ENCODE measurements at places on chromosomes 7 and 10. TPM values are rescaled to one million over a fixed set of nuclear protein-coding genes. Genes with fewer than 3 reads are reported as not detected.

GRCh38 chr10:90930971-90931871 lies 10.3 kb upstream of the ANKRD1 start:
- no peak for DNase-seq

DNA sequence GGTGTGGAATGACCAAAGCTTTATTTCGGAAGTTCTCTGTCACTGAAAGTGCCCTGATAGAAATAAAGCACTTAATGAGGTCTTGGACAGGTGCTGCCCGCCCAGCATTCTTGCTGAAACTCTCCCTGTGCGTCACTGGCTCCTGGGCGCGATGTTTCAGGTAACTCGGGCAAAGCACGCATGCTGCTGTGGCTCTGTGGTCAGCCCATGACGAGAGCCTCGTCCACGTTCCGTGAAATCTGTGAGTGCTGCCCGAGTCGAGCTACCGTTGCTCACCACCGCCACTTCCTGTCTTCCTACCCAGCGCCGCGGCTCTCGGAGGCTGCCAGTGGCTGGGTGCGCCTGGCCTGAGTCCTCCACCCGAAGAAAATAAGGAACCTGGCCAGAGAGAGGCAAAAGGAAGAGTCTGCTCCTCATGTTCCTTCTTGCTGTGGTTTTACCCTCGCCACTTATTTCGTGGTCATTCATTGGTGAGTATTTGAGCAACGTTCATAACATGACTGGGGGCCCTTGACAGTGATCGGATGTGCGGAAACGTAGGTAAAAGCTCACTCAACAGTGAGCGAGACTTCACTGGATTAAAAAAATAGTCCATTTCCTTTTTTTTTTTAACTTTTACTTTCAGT lies 95.5 kb downstream of the MAP3K8 start:
- no peak for DNase-seq

Gene PAPOLB
- not detected for total RNA-seq

DNA sequence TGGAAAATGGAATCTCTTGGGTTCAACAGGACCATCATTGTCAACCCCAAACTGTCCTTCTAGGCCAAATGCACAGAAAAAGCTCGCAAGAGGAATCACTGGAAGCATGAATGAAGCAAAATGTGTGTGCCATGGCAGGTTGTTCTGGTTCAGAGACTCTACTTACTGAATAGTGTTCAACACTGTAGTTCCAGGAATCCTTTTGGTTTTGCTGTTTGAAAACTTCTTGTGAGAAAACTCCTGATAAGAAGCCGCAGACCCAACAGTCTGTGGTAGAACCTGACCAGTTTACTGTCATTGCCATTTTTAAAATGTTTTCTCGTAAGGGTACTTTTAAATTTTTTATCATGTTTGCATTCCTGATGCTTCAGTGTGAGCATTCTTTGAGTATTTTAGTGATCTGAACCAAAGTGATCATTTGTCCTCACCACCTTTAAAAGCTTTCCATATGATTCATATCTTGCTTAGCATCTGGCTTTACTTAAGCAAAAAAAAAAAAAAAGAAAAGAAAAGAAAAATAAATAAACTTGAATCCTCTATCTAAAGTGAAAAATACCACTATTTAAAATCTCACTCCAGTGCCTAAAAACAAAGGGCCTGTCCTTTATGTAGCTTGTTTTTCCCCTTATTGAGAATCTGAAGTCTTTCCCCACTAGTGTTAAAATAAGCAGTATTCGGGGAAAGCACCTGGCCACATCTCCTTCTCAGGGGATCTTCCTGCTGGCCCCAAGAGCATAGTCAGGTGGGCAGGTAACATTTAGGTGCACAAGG lies 92.4 kb downstream of the WNT2 start:
- no peak for DNase-seq

- DNase-seq, result no peak
Measured at GRCh38 chr7:77757589-77757988, 40.6 kb downstream of the TMEM60 start.

DNA sequence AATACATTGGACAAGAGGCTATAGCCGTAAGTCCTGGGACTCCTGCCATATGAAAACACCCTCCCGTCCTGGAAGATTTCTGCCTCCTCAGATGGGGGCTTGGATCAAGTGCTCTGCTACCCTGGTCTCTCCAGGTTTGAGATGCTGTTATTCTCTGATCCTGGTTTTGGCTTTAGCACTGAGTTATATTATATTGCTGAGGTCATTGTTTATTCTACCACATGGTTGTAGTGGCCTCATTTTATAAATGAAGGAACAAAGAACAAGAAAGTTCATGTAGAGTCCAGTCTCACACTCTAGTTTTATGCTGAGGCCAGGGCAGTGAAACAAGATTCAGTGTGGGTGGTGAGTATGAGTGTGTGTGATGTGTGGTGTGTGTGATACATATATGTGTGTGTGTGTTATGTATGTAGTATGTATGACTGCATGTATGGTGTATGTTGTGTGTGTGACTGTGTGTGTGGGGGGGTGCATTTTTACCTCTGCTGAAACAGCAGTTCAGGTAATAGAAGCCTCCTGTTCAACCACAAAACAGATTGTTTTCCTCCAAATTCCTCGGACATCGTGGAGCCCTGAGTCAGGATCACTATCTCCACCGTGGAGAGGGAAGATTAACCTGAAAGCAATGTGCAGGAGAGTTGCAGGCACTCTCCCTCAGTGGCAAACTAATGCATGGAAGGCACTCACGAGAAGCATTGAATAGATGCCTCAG lies 80.7 kb downstream of the C7orf25 start:
- DNase-seq, result no peak

DNA sequence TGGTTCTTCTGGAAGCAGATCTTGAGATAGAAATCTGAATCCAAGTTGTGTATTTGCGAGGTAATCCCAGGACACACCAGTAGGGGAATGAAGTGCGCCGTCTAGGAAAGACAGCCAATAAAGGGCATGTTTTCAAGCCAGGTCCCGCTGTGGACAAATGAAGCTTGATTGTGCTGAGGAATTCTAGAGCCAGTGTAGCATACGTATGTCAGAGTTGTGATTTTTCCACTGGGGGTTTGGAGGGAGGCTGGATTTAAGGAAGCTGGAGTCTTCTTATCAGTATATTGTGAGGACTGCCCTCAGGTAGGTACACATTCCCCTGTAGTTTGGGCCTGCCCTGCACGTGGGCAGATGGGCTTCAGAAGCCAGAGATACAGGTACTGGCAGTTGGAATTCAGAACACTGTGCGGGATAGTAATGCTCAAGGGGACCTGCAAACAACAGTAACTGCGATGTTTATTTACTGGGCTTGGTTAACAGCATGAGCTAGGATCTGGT lies 50.9 kb downstream of the GALNT11 start:
- peak; percentile 8 for DNase-seq

GRCh38 chr10:49612513-49613164 lies 1.2 kb upstream of the CHAT start:
- DNase-seq, result no peak

Gene STAG3
- total RNA-seq, result 1.7 TPM

Gene AEBP1
- total RNA-seq, result 0.62 TPM

Gene SUFU
- total RNA-seq, result 9.5 TPM

GRCh38 chr10:119401671-119402395 lies 140.7 kb downstream of the RGS10 start:
- DNase-seq, result peak; percentile 58

GRCh38 chr10:101602761-101603398 lies 14.8 kb downstream of the DPCD start:
- DNase-seq, result peak; percentile 70

- DNase-seq, result no peak
Measured at GRCh38 chr7:14760730-14761478, 141.6 kb downstream of the DGKB start.

DNA sequence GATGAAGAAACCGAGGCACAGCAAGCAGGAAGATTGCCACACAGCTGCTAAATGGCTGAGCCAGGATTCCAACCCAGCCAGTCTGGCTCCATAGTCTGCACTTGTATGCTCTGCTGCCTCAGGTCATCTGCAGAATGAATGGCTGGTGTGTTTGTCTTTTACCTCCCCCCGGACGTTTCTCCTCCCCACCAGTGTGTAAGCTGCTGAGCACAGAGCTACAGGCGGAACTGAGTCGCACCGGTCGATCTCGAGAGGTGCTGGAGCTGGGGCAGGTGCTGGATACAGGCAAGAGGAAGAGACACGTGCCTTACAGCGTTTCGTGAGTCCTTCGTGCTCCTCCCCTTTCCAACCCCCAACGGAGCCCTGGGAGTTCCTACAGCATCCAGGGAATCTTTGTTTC lies 2.6 kb downstream of the CNPY4 start:
- no peak for DNase-seq

Gene ZNF727
- not detected for total RNA-seq

GRCh38 chr7:50431316-50431715 lies 18.8 kb downstream of the FIGNL1 start:
- DNase-seq, result no peak

DNA sequence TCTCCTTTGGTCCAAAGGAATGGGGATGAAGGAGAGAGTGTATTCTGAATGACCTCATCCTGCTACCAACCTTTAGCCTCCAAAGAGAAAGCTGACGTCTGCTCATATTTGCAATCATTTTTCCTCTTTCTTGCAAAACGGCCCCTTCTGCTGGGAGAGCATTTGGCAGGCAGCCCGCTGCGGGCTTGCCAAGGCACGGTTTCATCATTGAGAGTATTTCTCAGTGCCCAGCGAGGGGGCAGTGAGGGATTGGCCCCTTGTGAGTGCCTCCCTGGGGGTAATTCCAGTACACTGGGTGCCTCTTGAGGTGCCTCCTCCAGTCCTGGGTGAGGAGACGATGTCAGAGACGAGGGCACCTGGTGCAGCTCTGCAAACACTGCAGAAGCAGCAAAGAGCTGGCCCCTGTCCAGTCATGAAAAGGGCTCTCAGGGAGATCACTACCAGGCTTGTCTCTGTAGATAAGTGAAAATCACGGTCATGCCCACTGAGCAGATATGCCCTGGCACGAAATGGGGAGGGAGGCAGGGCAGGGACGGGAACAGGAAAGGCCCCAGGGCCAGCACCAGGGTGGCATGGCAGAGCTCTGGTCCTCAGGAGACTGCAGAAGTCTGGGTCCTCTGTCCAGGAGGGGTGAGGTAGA lies 48.7 kb upstream of the SHH start:
- no peak for DNase-seq

DNA sequence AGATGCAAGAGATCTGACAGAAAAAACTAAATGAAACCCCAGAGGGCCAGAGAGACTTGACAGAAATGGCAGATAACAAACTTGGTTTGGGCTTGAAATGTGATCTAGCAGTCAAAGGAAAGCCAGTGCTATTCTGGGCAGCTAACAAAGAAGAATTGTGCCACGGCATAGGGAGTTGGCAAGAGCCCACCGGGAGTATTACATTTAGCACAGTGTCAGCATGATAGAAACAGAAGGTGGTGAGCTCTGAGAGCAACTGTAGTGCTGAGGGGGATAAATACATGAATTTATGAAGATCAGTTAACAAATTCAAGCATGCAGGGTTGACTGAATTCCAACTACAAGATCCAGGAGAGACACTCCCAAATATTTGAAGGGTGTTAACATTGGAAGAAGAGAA lies 91.1 kb downstream of the AHCYL2 start:
- DNase-seq, result no peak

GRCh38 chr7:44978511-44979366 lies at the start of gene MYO1G:
TSS of gene MYO1G (minus strand) at chr7:44979015. CDS start at chr7:44978961, 54 bp downstream.
- DNase-seq, result no peak

DNA sequence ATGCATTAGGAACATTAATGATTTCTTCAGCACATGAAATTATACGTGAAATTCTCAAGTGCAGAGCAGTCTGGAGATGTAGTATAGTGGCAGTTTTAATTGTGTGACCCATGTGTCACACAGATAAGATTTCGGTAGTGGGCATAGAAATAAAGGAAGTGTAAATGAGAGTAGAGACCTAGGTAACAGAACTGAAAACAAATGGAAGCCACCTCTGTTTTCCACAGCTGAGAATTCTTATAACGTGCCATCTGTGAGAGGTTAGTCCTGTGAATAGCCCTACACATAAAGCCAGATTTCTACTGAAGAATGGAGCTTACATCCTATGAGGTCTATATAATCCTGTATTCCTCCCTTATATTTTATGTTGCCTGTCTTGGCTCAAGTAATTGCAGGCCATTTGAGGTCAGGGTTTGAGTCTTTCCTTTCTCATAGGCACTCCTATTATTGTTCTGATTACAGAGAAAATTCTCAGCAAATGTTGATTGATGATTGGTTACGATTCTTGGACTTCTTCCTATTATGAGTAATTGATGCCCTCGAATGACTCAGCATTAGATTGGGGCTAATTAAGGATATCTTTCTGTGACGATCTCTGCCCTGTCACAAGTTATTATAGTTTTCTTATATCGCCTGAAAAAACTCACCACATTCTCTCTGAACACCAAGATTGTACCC lies 258.2 kb downstream of the KIF20B start:
- no peak for DNase-seq

Gene PRR15
- total RNA-seq, result 0.23 TPM

Gene PITX3
- total RNA-seq, result 0.49 TPM

Gene CNPY1
- total RNA-seq, result not detected

DNA sequence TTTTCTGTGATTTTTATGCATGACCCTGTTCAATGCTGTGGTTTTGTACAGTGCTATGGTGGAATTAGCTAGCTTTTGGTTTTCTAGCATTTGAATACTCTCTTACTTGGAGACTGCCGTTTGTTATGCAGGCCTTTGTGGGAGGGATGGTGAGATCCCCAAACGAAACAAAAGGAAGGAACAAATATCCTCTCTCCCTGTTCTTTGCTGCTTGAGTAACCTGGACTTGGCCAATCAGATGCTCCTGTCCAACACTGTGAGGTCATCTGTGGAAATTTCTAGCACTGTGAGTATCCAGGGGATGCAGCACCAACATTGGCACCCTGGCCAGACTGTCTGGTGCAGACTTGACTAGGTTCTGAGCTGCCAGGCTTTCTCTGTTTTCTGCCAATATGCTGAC lies 314.4 kb downstream of the ANKRD30A start:
- DNase-seq, result no peak

GRCh38 chr7:97002555-97003261 lies 2.6 kb upstream of the DLX6 start:
- DNase-seq, result no peak

- peak; percentile 91 for DNase-seq
Measured at GRCh38 chr10:90319188-90319914, 538.5 kb downstream of the HTR7 start.

GRCh38 chr10:11378835-11379234 lies 232.6 kb downstream of the USP6NL start:
- no peak for DNase-seq

- no peak for DNase-seq
Measured at GRCh38 chr10:131920693-131921092, 19.9 kb downstream of the PPP2R2D start.

DNA sequence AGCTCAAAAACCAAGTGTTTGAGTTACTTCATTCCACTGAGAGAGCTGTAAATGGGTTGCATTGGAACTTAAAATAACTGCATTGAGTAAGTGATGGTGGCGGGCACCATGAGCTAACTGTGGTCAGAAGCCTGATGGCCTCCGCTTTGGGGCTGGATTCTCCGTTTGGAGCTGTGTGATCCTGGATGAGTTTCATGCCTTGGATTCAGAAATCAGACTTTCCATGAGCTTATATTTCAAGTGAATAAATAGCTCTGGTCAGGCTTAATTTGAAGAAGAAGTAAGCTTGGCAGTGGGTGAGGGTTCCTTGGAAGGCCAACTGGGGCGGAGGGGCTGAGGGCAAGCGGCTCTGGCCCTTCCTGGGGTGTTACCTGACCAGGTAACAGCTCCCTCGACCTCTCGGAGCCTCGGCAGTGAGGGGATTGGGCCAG lies 5.6 kb downstream of the HTRA1 start:
- no peak for DNase-seq

Gene LRRC4
- not detected for total RNA-seq

GRCh38 chr10:59873896-59874295 lies 32.5 kb downstream of the CCDC6 start:
- DNase-seq, result no peak
